CD8-positive, alpha-beta T cell (primary cell): ENCODE measurements at places on chromosomes 13 and 19. TPM values are rescaled to one million over a fixed set of nuclear protein-coding genes. Genes with fewer than 3 reads are reported as not detected.
A peak's percentile ranks its signal among the peaks of the same experiment; 100 is the strongest.

DNA sequence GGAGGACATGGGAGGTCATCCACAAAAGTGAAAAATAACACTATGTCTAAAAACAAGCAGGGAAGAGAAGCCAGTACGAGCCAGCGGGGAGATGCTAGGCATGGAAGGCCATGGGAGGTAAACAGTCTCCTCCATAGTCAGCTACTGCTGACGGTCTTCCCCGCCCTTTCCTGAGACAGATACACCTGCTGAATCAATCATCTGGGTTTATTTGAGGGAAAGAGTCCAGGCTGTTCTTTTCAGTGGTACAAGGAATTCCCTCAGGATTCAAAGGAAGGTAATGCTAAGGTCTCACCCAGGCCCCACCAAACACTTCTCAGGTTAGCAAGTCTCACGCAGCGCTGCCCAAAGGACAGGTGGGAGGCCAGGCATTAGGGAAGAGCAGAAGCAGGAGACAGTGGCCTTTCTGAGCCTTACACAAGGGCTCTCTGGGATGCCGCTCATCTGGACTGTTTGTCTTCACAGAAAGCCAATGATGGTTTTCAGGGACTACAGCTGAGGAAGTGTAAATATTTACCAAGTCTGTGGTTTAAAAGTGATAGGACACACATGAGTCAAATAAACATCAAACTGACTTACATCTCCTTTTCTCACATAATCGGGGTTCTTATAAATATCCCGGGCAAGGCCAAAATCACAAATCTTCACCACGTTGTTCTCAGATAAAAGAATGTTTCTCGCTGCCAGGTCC, 173.9 kb downstream of the FLT1 start:
- DNase-seq, result no peak

ZNF558 gene
- total RNA-seq, result 28.1 TPM

NOTCH3 gene
- total RNA-seq, result not detected

DNA sequence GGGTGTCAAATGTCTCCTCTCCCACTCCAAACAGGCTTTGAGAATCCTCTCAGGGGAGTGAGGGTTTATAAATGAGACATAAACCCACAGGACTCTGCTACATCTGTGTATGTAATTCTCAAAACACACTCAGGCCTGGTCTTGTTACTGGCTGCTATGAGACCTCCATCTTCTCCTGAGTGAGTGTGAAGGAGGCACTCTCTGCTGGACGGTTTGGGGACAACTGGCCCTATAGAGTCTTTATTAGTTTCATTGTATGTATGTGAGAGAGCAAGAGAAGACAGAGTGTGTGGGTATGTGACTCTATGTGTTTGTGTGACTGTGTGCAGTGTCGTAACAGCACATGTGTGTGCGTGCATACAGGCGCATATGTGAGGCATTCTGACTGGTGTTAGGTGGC, 9.6 kb upstream of the CYP4F12 start:
- DNase-seq, result no peak

- DNase-seq, result no peak
Observed at GRCh38 chr19:41688098-41688497, at the start of gene CEACAM7. Gene CEACAM7, minus strand, starts transcription at chr19:41688270. Its CDS starts 105 bp downstream, at chr19:41688165.

UBXN6 gene
- total RNA-seq, result 62.6 TPM

DNA sequence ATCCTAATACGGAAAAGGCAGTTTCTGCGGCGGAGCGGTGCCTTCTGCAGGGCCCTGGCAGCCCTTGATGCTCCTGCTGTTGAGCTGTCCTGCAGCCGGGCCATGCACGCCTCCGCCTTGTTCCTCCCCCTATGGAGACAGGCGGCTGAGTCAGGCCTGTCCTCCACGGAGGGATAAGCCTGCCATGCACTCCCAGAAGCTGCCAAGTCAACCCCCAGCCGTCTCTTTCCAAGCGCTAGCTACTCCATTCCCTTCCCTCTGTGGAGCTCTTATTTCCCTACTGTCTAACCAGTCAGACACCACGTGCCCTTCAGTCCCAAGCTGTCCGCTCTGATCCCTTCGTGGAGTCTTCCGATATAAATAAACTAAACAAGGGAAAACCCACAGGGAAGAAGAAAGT, 197.0 kb downstream of the COL4A1 start:
- DNase-seq, result no peak

- DNase-seq, result no peak
Observed at GRCh38 chr19:41967054-41967783, 8.1 kb upstream of the RABAC1 start.

- DNase-seq, result no peak
Observed at GRCh38 chr19:29422486-29423085, 103.2 kb upstream of the VSTM2B start.

DNA sequence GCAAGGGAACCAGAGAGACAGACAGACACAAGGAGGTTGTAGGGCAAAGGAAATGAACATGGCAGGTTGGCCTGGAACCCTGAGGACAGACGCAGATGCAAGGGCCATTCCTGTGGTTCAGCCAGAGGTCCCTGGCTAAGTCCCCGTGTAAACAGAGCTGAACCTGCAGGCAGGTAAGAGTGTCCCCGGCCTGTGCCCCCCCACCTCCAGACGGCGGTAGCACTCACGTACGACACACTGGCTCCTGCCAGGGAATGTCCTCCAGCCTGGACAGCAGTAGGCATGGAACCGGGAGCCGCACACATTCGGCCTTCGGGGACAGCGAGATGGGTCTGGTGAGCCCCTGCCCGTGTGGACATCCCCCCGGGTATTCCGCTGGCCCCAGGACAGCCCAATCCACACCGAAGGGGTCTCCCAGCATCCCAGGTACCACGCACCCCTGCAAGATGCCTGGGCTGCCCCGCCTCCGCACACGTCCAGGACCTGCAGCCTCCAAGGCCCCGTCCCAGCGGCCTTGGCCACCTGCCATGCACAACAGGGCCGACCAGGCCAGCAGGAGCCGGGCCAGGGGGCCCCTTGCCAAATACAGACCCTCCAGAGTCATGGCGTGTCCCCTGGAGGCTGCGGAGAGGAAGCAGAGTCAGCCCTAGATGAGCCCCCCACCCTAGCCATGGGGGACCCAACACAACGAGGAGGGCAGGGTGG, 2.4 kb downstream of the FBN3 start:
- no peak for DNase-seq

ZNF470 gene
- total RNA-seq, result 0.33 TPM

GRCh38 chr13:93104270-93104669, 122.3 kb upstream of the GPC6 start:
- DNase-seq, result no peak

MAMSTR gene
- 0.65 TPM for total RNA-seq

- no peak for DNase-seq
Observed at GRCh38 chr13:49058761-49059160, 83.0 kb downstream of the FNDC3A start.

DNA sequence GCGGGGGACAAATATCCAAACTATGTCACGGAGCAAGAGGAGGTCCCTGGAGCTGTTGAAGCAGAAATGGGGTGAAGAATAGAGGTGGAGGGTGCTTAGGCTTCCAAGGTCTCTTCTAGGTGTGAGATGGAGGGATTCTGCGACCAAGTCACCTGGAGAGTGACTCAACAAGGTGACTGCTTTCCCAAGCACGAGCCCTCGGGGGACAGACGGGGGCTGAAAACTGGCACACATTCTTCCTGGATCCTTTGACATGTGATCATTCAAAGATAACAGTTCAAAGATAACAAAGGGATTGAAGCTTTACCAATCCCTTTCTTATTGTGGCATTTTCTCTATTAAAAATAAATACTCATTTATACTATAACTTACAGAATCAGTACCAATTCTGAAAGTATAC, 2.2 kb upstream of the TEX101 start:
- no peak for DNase-seq

FGF21 gene
- total RNA-seq, result not detected

DNA sequence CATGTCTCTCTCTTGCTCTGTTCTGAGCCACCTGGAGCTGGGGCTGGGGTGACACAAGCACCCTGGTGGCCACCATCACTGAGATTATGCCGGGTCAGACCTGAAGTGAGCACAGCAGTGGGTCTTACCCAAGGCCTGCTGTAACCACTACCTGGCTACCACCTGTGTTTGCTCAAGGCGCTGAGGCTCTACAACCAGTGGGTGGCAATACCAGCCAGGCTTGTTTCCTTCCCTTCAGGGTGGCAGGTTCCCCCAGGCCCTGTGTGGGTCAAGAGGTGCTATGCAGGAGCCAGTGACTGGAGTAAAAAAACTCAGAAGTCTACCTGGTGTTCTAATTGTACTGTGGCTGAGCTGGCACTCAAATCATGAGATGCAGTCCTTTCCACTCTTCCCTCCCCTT, 8.0 kb upstream of the ZNF443 start:
- no peak for DNase-seq

- no peak for DNase-seq
Observed at GRCh38 chr13:50357136-50357535, 341.9 kb downstream of the KCNRG start.

MAST1 gene
- total RNA-seq, result 0.64 TPM

- no peak for DNase-seq
Observed at GRCh38 chr13:28355822-28356371, 139.0 kb downstream of the FLT1 start.

DNA sequence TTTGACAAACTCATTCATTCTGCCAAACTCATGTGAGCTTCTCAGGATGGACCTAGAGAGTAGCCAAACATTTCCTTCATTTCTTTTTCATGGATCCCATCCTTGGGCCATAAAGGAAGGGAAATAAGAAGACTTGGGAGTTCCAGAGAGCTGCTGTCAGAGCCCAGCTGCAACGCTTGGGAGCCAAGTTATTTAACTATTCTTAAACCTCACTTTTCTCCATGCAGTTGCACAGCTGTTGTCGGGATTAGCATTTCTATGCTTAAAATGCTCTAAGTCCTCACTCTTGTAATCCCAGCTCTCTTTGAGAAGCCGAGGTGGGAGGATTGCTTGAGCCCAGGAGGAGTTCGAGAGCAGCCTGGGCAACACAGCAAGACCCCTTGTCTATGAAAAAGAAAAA, 11.7 kb upstream of the CASP14 start:
- no peak for DNase-seq

- no peak for DNase-seq
Observed at GRCh38 chr13:113890774-113891480, 27.1 kb upstream of the GAS6 start.

GRCh38 chr13:37385956-37386670, 212.5 kb downstream of the POSTN start:
- DNase-seq, result no peak

DNA sequence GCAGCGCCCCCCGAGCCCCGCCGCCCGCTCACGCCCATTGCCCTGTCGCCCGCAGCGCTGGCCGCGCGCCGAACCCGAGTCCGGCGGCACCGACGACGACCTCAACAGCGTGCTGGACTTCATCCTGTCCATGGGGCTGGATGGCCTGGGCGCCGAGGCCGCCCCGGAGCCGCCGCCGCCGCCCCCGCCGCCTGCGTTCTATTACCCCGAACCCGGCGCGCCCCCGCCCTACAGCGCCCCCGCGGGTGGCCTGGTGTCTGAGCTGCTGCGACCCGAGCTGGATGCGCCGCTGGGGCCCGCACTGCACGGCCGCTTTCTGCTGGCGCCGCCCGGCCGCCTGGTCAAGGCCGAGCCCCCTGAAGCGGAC, 518 bp downstream of the KLF2 start:
- peak; percentile 35 for DNase-seq

GRCh38 chr13:98157188-98157587, 14.3 kb downstream of the FARP1 start:
- no peak for DNase-seq

OR7D4 gene
- total RNA-seq, result not detected

DNA sequence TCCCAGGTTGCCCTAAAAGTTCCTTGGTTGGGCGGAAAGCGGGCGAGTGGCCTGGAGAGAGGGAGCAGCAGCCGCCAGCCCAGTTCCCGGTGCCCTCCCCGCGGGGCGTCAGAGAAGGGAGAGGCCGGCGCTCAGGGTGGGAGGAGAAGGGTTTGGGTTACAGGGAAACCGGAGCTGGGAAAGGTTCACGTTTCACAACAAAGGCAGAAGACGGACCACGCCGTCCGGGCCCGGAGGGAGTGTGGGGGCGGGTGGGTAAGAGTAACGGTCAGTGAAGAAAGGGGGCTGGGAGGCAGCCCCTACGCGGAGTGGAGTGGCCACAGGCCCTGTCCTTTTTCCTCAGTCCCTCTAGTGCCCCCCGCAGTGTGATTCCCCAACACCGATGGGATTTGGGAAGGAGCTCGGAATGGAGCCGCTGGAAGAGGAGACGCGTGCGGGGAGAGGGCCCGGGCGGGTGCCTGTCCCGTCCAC, 1.6 kb downstream of the SIX5 start:
- DNase-seq, result no peak

DNA sequence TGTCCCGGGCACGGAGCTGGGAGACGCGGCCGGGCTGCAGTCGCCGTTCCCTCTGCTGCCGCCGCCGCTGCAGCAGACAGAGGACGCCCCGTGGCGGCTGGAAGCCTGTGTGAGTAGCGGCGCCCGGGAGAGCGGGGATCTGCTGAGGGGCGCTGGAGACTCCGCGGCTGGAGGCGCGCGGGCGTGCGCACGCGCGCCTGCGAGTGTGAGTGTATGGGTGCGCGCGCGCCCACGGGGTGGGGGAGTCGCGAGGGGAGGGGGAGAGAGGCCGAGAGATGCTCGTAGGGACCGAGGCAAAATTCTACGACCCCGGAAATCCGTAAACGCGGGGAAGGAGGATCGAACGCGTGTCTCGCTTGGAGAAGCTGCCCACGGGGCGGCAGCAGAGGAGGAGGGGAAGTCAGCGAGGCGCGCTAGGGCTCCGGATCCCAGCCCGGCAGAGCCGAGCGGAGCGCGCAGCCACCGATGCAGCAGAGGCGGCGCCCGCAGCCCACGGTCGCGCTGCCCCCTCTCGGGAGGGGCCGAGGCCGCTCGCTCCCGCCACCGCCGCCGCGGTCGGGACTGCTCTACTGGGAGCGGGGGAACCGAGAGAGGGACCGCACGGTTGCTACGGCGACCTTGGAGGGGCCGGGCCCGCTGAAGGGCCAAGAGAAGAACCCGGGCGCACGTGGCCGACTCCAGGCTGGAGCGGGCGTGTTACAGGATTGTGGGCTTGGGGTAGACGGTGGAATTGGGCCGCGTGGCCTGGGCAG, at the start of gene ENOX1:
TSS of gene ENOX1 (minus strand) at position 207 of the 752 bp plus-strand sequence.
- DNase-seq, result no peak

ATP1A3 gene
- 10.2 TPM for total RNA-seq

- no peak for DNase-seq
Observed at GRCh38 chr19:6800991-6801484, 28.5 kb downstream of the VAV1 start.

BLVRB gene
- total RNA-seq, result 5.1 TPM

- peak; percentile 67 for DNase-seq
Observed at GRCh38 chr13:99289674-99290337, 17.4 kb downstream of the GPR183 start.

DNA sequence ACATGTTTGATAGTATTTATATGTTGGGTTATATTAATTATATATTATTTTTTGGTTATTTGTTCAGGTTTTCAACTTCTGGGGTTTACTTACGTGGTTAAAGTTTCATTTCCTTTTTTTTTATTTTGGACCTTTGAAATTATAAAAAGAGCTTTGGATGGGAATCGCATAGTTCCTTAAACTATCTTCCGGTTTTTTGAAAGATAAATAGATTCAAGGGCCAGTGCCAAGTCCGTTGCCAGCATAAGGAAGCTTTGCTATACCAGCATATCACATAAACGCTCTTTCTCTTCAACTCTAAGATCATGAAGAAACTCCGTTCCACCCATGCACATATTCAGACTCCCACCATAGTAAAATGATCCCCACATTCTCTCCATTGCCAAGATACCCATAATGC, 7.4 kb upstream of the OXGR1 start:
- no peak for DNase-seq
